Vagina (tissue), 2 donors: ENCODE measurements at places on chromosomes 4 and X.

DNA sequence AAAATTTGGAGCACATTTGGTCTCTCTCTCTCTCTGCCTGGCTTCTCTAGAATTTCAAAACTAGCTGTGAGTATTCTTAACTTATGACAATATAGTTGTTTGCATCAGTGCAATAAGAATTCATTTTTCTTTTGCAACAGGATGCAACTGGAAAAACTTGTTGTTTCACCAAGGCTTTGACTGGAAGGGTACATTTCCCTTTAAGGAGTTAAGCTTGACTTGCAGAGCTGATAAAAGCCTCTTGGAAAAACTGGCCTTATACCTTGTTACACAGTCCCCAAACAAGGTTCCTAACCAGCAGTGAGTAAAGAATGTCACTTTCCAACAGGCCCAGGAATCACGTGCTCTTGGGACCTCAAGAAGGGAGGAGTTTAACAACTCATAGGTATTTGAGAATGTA, 25.9 kb upstream of the ZNF718 start:
- no peak for DNase-seq

GRCh38 chr4:25879587-25879986, 16.8 kb upstream of the SEL1L3 start:
- no peak for DNase-seq

DNA sequence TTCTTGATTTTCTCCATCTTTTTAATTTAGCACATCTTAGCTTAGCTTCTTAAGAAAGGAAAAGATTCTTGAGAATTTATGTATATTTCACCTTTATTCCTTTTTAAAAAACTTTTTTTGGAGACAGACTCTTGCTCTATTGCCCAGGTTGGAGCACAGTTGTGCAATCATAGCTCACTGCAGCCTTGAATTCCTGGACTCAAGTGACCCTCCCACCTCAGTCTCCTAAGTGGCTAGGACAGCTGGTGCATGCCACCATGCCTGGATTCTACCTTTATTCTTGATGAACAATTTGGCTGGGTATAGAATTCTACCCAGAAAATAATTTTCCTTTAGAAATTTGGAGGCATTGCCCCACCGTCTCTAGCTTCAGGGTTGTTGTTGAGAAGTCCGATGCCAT, 19.5 kb upstream of the SH3D19 start:
- DNase-seq = no peak

GRCh38 chrX:21955403-21956189, 15.1 kb downstream of the SMS start:
- no peak for DNase-seq
